ENCODE measurements at places on chromosomes 5 and 9. TPM values are rescaled to one million over a fixed set of nuclear protein-coding genes. Genes with fewer than 3 reads are reported as not detected.

DNA sequence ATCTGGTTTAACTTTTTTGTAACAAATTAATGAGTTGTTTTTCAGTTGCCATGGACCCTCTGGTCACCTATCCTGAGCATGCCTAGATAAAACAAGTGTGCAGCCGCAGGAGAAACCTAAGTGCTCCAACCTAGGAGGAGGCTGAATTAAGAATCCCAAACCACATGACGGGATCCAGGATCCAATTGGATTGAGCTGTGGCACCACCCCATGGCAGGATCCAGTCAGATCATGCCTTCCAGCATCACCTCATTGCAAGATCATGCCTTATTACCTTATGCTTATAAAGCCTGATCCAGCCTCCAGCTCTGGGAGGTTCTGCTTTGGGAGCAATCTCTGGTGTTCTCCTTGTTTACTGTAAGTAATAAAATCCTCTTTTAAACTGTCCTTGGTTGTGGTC lies 662.0 kb downstream of the TLR4 start:
- no peak for DNase-seq

- DNase-seq, result no peak
Measured at GRCh38 chr5:180918380-180918779, 19.4 kb downstream of the BTNL8 start.

DNA sequence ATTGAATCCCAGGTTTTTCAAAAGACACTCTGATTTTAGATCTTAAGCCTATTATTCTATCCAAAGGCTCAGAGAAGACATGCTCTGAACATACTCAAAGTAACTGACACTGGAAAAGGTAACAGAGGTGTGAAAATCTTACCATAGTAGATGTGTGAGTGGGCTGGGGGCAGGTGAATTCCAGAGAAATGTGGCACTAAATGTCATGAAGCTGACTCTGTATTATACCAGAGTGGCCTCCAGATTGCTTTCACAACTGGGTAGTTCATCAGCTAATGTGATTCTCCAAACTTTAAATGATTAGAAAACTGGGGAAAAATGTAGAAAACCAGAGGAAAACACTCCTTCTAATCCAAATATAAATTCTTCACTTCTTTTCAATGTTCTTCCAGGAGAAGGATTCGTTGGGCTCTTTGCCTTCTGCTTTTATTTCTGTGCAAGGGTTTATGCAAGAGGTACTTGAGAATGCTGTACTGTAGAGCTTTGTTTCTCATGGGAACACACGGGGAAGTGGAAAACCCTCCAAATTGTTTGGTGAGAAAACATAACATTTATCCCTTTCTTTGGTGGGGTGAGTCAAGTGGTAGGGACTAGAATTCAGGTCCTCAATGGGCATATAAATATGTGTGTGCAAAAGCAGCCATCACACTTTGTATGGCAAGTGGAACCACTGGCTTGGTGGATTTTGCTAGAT lies at the start of gene SCGB3A2:
Gene SCGB3A2 (plus strand): TSS at position 646 of the 694 bp plus-strand sequence. CDS start 93 bp downstream, outside the sequence.
- no peak for DNase-seq

GRCh38 chr9:12699529-12699928 lies 6.3 kb downstream of the TYRP1 start:
- DNase-seq, result no peak

DNA sequence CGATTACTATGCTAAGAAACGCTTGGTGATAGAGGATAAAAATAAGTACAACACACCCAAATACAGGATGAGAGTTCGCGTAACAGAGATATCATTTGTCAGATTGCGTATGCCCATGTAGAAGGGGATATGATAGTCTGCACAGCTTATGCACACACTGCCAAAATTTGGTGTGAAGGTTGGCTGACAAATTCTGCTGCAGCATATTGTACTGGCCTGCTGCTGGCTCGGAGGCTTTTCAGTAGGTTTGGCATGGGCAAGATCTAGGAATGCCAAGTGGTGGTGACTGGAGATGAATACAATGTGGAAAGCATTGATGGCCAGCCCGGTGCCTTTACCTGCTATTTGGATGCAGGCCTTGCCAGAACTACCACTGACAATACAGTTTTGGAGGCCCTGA lies 208.4 kb downstream of the PDZD2 start:
- DNase-seq, result no peak

GRCh38 chr9:81680506-81680905 lies 8.8 kb downstream of the TLE1 start:
- no peak for DNase-seq

DNA sequence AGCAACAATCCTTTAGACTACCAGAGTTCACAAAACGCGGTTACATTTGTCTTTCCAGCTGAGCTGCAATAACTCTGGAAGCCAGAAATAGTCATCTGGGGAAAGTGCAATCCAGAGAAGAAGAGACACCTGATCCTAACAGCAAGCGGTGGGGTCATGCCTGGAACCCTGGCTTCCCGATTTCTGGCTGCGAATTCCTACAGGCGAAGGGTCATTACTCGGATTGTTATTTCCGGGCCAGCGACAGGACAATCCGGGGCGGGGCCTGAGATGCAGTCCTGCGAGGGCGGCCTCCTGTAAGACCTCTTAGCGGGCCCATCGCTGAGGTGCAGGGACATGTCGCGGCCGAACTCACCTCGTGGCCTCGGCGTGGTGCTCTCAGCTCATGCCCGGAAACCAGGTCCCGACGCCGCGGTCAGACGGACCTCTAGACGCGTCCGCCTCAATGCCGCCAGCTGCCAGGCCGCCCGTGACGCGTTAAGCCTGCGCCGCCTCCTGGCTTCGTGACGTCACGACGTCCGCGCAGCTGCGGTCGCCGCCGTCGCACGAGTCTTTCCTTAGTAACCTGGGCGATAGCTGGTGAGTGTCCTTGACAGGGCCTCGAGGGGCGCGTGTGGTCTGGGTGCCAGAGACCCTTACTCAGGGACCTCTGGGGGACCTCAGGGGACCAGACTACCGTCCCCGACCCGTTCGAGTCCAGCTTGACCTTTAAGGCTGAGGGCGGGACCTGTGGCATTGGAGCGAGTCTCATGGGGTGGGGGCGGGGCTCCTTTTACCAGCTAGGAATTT lies at the start of the genes MRRF and RBM18:
Gene MRRF (plus strand): TSS at position 523 of the 789 bp plus-strand sequence. CDS start 6,010 bp downstream, outside the sequence.
Gene RBM18 (minus strand): TSS at position 481 of the 789 bp plus-strand sequence. CDS start 3,348 bp downstream, outside the sequence.
- peak; percentile 82 for DNase-seq

GRCh38 chr9:135209852-135210251 lies 122.4 kb downstream of the OLFM1 start:
- no peak for DNase-seq

GRCh38 chr5:6452622-6453504 lies 4.2 kb downstream of the UBE2QL1 start:
- no peak for DNase-seq

The IGFBPL1 gene
- total RNA-seq, result 63.8 TPM

The SPATA31E1 gene
- total RNA-seq, result 0.21 TPM

The TTC39B gene
- 3.7 TPM for total RNA-seq

The IL7R gene
- total RNA-seq, result 0.11 TPM

The FST gene
- total RNA-seq, result 4.0 TPM

The NR5A1 gene
- 0.35 TPM for total RNA-seq
